Adrenal gland (tissue), 19 donors: ENCODE measurements at places on chromosomes 3 and 15.
A peak's percentile ranks its signal among the peaks of the same experiment; 100 is the strongest.

DNA sequence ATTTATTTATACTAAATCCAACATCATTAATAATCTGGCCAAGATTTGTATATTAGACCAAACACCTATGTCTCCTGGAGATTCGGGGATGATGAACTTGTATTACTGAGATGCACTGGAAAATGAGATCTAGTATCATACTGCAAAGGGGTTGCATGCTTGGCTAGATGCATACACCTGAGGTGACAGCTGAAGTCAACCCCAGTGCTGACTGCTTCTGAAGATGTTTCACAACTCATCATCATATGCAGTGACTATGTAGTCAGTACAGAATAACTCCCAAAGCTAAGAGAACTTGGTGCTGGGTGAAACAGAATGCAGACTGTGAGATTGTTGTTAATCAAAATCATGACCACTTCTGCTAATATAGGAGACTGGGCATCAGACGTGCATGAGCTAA is 1114.2 kb downstream of the NSUN3 start:
- no peak for DNase-seq
- no peak overlapping the region for H3K4me3 ChIP-seq
- no peaks in the 10 kb centered on the region for H3K36me3 ChIP-seq
- no peaks in the 10 kb centered on the region for H3K27me3 ChIP-seq

GRCh38 chr15:77486542-77487468 is 66.1 kb downstream of the HMG20A start:
- DNase-seq: peak; percentile 81
- H3K4me1 ChIP-seq: peaks cover 27% of the 10 kb centered on the region
- no peaks in the 10 kb centered on the region for H3K36me3 ChIP-seq
- H3K27ac ChIP-seq: peak overlapping the region; percentile 61
- no peaks in the 10 kb centered on the region for H3K27me3 ChIP-seq
- H3K4me3 ChIP-seq: no peak overlapping the region

DNA sequence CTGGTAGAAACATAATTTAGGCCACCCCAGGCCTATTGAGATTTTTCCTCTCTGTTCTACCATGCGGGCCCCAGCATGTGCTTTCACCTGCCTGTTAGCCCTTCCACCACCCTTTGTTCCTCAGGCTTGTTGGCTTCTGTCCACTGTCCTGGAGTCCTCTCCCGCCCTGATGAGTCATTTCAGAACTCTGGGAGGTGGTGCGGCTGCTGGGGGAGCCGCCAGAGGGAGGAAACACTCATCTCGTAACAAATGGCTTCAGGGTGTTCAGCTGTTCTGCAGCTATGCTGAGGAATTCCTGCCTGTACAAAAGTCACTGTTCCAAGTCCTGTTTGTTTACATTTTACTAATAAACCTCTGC is 36.3 kb downstream of the LRTM1 start:
- H3K27ac ChIP-seq: peak overlapping the region; percentile 65
- peak; percentile 85 for DNase-seq
- no peaks in the 10 kb centered on the region for H3K27me3 ChIP-seq
- no peaks in the 10 kb centered on the region for H3K36me3 ChIP-seq
- H3K4me1 ChIP-seq: peaks cover 31% of the 10 kb centered on the region
- H3K4me3 ChIP-seq: no peak overlapping the region

DNA sequence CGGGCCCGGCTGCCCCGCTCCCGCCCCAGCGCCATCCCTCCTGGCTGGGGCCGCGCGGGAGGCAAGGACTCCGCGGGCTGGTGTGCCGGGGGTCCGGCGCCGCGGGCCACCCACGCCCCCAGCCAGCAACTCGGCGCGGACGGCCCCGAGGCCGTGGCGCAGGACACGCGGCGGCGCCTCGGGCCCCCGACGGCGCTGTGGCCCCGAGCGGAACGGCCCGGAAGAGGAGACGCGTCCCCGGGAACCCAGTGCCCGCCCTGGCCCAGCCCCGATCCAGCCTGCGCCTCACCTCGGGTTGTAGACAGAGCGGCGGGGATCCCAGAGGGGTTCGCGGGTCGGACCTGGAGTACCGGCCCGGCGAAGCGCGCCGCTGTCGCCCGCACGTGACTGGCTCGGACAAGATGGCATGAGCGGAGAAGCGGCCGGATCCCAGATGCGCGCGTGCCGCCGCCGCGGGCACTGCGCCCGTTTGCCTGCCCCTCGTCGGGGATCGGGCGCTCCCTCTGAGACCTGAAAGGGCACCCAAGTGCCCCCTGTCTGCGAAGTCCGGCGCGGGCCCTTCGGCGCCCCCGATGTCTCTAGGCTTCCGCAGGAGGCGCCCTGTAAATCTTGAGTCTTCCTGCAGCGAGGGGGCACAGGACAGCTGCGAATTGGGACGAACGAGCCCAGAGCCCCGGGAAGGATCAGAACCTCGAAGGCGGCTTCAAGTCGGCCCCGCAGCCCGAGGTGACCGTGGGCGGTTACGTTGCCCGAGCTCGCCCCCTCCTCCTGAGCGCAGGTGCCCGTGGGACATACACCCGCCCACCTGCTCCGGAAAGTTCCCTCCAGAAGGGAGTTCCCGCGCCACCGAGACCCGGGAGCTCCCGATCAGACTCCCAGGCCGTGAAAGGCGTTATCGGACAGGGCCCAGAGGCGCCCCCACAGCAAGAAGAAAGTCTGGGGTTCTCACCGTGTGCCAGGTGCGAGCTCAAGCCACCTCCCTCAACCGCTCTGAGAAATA is 598 bp upstream of the SFMBT1 start:
- no peak overlapping the region for H3K27ac ChIP-seq
